ENCODE measurements at places on chromosomes 13 and 19.

- no peak for DNase-seq
Observed at GRCh38 chr13:56110751-56111150, 1030.0 kb upstream of the PRR20A start.

GRCh38 chr19:16078759-16079707, 2.7 kb downstream of the TPM4 start:
- no peak for DNase-seq

GRCh38 chr13:105906746-105907145, 628.7 kb downstream of the EFNB2 start:
- DNase-seq: no peak

- DNase-seq: no peak
Observed at GRCh38 chr13:40060296-40061007, 405.0 kb downstream of the COG6 start.

DNA sequence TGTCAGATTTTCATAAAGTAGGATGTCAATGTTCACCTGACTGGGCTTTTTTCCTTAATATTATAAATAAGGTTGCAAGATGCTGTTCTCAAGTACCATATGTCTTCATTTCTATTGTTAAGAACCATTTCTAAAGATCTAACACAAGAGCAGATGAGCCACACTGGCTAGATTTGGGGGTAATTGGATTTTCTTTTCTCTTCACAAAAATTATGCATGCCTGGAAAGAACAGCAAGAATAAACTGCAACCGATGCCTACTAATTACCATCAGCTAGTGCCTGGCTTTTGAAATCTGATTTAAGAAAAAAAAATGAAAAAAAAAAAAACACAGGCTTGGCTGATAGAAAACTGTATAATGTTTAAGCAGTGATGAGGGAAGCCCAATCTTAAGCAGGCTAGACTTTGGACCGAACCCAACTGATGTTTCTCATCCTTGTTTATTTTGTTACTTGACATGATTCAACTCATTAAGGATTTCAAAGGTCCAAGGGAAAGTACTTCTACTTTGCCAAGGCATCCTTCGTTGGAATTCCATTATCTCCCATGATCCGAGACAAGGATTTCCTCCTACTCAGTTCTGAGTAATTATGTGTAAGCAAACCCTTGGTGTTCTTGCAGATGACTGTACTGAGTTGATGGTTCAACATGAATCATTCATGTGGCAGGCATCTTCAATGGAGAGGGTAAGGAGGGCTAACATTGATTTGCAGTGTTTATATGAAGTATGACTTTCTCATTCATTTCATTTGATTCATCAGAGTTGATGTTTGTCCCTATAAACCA, 300.5 kb downstream of the SPRY2 start:
- no peak for DNase-seq

GRCh38 chr13:98613591-98613990, 36.7 kb upstream of the STK24 start:
- no peak for DNase-seq

DNA sequence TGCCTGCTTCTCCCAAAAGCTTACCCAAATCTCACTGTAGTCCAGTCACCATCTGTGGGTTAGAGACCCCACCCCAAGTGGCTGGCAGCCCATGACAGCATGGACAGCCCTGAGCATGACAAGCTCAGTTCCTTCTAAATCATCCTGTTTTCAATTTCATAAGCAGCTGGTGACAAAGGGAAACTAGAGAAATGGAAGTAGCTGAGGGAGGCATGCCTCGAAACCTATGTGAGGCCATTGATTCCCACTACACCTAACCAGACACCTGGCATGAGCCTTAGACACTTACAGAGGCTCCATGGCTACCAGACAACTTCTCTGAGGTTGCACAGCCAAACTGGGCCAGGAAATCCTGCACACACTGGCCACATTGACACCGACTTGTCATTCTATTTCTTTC, 56.2 kb downstream of the ABCC4 start:
- no peak for DNase-seq

DNA sequence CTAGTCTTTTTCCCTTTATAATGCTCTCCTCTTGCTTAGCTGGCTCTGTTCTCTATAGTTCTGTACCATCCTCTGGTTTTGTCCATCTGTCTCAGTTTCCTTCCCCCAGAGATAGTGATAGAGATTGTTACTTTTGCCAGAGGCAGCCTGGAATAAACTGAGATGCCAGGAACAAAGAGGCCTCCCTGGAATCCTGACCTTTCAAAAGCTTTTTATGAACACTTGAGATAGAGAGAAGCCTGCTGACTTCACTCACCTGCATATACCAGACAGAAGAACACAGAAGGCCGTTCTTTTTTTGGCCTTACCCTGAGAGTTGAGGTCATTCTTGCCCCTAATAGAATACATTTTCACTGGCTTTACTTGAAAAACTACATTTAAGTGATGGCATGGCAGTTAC, 150.2 kb downstream of the LHFPL6 start:
- DNase-seq: no peak

DNA sequence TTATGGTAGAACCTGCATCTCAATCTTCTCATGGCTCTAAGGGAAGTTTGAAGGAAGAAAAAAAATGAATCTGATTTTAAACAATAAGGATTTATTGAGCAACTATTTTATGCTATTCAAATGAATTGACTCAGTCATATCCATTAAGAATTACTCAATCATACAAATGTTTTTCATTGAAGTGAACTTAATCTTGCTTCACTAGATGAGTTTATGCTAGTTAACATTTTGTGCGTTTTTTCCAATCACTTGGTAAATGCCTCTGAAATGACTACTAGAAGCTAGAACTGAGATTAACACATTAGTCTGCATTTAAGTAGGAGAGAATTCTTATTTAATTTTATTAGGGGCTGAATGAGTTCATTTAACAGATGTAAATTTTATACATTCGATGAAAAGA, 25.2 kb downstream of the RXFP2 start:
- no peak for DNase-seq

DNA sequence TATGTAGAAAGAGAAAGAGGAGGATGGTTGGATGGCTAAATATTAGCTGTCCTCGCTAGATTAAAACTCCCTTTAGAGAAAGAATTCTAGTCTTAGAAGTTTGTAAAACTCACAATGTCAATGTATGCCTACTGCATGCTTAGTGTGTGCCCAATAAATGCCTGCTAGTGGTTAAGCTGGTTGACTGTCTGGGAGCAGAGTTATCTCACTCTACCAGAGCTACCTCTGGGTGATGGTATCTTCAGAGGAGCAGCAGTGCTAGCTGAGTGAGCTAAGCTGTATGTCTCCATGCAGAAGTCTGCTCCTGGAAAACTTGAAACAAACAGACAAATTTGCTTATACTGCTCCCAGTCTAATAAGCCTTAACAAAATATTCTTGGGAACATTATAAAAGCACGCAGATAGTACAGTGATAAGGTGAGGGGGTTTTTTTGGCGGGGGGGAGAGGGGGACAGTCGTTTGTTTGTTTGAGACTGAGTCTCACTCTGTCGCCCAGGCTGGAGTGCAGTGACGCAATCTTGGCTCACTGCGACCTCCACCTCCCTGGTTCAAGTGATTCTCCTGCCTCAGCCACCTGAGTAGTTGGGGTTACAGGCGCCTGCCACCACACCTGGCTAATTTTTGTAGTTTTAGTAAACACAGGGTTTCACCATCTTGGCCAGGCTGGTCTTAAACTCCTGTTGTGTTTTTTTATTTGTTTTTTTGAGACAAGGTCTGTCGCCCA, 202.8 kb upstream of the TSC22D1 start:
- no peak for DNase-seq

DNA sequence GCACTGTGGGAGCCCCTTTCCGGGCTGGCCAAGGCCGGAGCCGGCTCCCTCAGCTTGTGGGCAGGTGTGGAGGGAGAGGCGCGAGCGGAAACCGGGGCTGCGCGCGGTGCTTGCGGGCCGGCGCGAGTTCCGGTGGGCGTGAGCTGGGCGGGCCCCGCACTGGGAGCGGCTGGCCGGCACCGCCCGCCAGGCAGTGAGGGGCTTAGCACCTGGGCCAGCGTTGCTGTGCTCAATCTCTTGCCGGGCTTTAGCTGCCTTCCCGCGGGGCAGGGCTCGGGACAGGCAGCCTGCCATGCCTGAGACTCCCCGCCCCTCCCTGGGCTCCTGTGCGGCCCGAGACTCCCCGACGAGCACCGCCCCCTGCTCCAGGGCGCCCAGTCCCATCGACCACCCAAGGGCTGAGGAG, 405.2 kb upstream of the PRR20A start:
- DNase-seq: no peak

DNA sequence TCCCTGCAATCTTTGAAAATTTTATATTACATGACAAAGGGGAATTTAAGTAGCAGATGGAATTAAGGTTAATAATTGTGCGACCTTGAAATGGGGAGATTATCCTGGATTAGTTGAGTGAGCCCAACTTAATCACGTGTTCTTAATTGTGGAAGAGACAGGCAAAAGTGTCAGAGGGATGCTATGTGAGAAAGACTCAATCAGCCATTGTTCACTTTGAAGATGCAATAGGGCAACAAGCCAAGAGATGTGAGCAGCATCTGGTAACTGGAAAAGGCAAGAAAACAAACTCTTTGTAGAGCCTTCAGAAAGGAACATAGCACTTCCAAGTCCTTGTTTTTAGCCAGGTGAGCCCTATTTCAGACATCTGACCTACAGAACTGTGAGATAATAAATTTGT, 247.7 kb downstream of the SLITRK1 start:
- no peak for DNase-seq

- DNase-seq: no peak
Observed at GRCh38 chr13:68927387-68928026, 1180.1 kb upstream of the ATXN8OS start.

DNA sequence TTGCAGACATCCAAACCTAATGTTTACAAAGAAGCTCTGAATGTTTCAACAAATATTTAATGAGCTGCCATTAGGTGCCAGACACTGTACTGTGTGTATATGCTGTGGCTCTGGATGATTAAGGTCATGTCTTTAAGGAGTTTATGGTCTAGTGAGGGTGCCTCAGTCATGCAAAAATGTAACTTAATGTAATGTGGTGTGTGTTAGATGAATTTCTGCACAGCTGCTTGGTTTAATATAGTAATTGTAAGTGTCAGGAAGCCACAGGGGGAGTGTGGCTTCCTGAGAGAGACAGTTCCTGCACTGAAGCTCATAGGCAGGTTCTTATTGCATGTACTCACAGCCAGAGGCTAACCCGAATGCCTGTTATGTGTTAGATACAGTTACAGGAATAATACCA, 43.3 kb downstream of the SPATA13 start:
- DNase-seq: no peak

DNA sequence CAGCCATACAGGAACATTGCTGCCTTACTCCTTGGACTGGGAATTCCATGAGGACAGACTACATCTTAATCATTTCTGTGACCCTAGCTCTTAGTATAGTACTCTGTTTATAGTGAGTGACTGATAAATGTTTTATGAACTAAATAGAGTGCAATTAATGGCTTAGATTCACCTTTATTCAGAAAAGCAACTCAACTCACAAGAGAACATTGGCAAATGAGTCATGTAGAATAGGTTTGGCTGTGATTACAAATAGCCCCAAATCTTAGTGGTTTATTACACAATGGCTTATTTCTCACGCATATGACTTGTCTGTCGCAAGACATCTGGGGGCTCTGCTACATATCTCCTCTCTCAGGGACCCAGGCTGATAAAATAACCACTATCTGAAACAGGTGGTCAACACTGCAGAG, 121.6 kb upstream of the KL start:
- DNase-seq: no peak

- no peak for DNase-seq
Observed at GRCh38 chr13:33775339-33776108, 42.4 kb upstream of the RFC3 start.

- no peak for DNase-seq
Observed at GRCh38 chr13:83905641-83906040, 23.4 kb upstream of the SLITRK1 start.

DNA sequence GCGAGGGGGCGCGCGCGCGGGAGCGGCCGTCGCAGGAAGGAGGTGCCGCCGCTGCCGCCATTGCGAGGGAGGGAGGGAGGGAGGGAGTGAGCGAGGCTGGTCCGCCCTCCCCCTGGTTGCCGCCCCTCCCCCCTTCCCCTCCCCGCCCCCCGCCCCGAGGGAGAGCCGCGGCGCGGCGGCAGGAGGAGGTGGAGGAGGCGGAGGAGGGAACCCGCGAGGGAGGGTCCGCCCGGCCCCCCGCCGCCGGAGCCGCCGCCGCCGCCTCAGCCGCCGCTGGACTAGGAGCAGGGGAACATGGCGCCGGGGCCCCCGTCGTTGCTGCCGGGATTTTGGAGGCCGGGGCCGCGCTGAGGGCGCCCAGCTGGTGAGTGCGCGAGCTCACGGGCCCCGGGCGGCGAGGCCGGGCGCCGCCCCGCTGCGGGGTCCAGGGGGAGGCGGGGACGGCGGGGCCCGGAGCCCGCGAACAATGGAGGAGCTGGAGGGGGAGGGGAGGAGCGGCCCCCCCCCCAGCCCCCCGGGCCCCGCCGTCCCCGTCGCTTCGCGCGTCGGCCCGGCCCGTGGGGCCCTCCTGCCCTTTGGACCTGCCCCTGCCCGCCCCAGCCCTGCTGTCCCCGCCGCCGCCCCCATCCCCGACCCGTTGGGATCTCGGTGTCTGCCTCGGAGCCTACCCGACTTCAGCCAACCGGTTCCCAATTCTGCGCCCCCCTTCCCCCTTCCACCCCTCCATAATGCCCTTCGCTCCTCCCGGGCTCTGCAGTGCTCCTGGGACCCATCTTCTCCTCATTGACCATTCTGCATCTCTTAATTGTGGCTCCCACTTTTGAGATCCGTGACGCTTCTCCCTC, at the start of gene ARHGAP35:
Gene ARHGAP35, plus strand, starts transcription at position 152 of the 845 bp plus-strand sequence. CDS start 57,679 bp downstream, outside the sequence.
- no peak for DNase-seq

GRCh38 chr13:102724923-102725322, 30.1 kb upstream of the METTL21C start:
- DNase-seq: no peak

GRCh38 chr13:37198629-37199028, 93.2 kb upstream of the CSNK1A1L start:
- DNase-seq: no peak

DNA sequence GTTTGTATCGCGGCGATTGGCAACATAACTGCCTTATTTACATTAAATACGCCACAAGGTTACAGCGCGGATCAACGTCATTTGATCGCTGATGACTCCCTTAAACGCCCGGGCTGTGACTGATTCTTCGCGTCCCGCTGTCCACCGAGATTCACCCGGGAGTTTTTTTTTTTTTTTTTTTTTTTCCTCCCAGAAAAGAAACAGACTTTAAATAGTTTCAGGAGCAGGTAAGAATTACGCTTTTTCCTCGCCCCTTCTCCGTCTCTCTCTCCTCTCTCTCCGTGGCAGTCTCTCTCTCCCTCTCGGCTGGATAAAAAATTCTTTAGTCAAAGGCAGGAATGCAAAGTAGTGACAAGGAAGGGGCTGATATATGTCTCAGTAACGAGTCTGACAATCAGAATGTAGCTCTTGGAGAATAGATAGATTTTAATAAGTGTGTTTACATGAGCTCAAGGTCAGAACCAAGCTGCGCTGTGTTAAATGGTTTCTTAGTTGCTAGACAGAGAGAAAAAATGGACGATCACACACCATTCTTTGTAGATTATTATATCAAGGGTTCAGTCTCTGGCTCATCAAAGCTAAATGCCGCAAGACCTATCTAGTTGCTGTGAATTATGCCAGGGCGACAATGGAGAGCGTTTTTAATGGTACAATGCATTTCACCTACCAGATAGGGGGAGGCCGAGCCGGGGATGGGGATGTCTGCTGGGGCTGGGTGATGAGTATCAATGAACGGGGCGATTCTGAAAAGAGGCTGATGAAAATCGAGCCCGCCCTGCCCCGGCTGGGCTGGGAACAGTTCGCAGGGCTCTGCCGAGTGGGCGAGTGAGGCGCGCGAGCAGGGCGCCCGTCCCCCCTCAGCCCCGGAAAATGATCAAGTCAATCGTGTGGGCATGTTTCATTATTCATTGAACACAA, 147.2 kb upstream of the ZNF536 start:
- no peak for DNase-seq
